ENCODE measurements at places on chromosomes 4 and X.

DNA sequence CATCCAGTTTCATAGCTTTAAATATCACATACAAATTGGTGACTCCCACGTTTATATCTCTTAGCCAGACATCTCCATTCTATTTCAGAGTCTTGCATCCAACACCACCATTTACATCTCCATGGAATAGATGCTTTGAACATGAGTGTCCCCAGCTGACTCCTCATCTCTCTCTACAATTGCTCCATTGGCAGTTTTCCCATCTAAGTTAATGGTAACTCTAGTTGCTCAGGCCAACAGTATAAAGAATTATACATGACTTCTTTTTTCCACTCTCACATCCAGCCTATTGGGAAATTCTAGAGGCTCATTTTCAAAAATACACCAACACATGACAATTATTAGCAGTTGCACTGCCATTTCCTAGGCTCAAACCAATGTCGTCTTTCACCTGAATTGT is 388.2 kb downstream of the STIM2 start:
- no peak for DNase-seq

GRCh38 chr4:186554914-186555827 is at the start of gene MTNR1A:
TSS of gene MTNR1A (minus strand) at chr4:186555567. CDS start at chr4:186555365, 202 bp downstream.
- DNase-seq = no peak

DNA sequence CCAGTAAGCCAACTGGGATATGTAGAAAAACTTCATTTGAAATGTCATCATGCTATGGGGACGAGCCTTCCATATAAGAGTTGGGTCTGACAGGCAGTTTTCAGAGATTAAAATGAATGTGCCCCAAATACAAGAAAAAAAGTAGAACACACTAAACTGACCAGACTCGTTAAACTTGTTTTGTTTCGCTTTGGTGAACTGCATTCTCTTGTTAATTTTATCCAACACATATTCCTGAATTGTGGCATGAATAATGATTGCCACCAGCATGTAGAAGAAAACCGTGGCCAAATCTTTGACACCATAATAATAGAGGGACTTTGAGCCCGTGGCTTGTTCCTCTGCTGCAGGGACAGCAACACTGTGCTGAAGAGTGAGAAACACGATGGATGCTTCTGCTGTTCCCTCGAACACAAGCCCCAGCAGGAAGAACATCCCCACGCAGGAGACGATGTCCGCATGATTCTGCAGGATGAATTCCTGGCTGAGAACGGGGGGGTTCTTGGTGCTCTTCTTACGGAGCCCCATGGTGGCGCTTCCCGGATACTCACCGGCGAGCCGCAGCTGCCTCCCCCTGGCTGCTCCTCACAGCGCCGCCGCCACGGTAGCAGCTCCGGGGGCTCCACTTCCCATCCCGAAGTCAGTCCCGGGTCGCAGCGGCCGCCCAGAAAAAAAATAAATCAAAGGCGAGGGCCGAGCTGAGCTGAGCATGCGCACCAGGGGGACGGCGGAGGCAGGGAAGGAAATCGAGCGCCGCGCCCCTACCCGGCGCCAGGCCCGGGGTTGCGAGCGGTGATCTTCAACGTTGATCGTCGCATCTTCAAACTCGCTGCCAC is at the start of gene TRAM1L1:
Gene TRAM1L1, minus strand, starts transcription at position 711 of the 836 bp plus-strand sequence. Its CDS starts 183 bp downstream, at position 528.
- DNase-seq = no peak

- DNase-seq = no peak
These were observed 55.1 kb downstream of the GPR82 start for GRCh38 chrX:41779030-41779564.

GRCh38 chr4:119587796-119588195 is 40.8 kb downstream of the PDE5A start:
- no peak for DNase-seq

DNA sequence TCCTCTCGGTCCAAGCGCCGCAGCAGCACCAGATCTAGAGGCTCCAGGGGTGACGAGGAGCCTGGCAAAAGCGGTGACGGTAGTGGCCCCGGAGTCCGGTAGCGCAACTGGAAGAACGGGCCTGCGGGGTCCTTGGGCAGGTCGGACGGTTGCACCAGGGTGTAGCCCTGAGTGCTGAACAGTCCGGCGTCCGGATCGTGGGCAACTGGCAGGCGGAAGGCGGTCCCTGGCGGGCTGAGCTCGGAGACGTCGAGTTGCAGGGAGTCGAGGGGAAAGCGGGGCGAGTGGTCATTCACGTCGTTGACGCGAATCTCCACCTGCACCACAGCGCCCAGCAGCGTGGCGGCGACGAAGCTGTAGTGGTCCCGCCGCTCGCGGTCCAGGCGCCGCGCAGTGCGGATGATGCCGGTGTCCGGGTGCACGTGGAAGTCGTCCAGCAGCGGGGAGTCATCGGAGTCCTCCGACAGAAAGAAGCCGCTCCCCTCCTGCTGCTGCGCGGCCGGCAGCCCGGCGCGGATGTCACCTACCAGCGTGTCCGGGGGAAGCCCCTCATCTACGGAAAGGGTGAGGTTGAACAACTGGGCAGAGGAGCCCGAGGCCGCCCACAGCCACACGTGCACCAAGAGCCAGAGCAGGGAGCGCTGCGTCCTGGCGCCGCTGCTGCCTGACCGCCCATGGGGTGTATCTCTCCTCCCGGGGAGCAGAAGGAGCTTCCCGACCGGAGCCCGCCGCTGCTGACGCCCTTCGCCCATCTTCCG is 837 bp downstream of the DCHS2 start:
- DNase-seq = no peak
